Kidney (tissue), 22 donors: ENCODE measurements at places on chromosomes 12 and 14. TPM values are rescaled to one million over a fixed set of nuclear protein-coding genes. Genes with fewer than 3 reads are reported as not detected.

Gene KCNC2
- total RNA-seq = not detected

- no peak overlapping the region for H3K4me3 ChIP-seq
- no peaks in the 10 kb centered on the region for H3K36me3 ChIP-seq
- peak overlapping the region; percentile 86 for H3K27ac ChIP-seq
- peaks cover 7% of the 10 kb centered on the region for H3K27me3 ChIP-seq
- peak; percentile 89 for DNase-seq
- H3K4me1 ChIP-seq = peaks cover 13% of the 10 kb centered on the region
Measured at GRCh38 chr12:64780531-64781279, 21.5 kb upstream of the GNS start.

DNA sequence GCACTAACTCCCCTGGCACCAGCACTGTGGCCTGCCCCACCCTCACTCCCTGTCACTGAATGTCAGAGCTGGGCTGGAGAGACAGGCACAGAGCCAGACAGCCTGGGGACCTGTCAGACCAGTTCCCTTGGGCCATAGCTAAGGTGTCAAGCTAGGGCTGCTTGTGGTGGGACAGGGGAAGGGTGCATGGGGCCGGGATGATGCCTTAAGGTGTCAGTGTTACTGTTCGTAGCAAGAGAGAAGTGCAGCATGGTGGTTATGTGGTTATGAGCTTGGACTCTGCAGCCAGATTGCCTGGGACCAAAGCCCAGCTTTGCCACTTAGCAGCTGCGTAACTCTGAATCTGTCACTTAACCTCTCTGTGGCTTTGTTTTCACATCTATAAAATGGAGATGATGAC lies 3.8 kb downstream of the RAPGEF3 start:
- H3K4me1 ChIP-seq = peaks cover 5% of the 10 kb centered on the region
- no peaks in the 10 kb centered on the region for H3K27me3 ChIP-seq
- H3K27ac ChIP-seq = peak overlapping the region; percentile 81
- no peak for DNase-seq

Gene OR5AU1
- not detected for total RNA-seq

DNA sequence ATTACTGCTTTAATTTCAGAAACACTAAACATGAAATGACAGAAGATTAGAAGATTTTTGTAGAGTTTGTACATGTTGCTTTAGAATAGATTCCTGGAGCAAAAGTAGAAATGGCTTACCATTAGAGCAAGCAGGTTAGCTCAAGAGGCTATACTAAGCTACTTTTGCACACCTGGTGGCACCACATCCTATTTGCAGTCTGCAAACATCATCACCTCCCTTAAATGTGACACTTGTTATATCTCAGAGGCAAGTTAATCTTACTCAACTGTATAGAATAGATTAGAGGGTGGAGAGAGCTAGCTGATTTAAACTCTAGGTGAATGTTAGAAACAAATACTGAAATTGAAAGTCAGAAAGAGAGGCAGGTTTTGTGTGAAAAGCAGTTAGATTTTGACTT lies 30.7 kb upstream of the OR4E1 start:
- H3K4me1 ChIP-seq = no peaks in the 10 kb centered on the region
- H3K27me3 ChIP-seq = no peaks in the 10 kb centered on the region
- DNase-seq = no peak
- no peak overlapping the region for H3K4me3 ChIP-seq
- no peak overlapping the region for H3K27ac ChIP-seq
- H3K36me3 ChIP-seq = no peaks in the 10 kb centered on the region

DNA sequence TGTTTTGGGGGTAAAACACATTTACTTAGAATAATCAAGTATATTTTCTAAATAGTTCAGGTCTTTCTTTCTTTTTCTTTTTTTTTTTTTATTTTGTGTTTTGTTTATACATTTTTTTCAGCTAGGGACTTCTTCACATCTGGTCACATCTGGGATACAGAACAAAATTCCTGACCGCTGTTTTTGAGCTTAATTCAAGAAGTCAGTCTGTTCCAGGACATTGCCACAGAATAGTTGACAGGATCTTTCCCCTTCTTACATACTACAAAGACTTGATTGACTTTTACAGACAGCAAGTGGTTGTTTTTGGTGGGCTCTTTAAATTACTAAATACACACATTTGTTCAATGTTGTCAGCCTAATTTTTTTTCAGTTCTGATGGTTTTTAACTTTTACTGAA lies 41.8 kb upstream of the DCN start:
- H3K27me3 ChIP-seq = no peaks in the 10 kb centered on the region
- H3K4me1 ChIP-seq = no peaks in the 10 kb centered on the region
- no peak overlapping the region for H3K4me3 ChIP-seq
- H3K27ac ChIP-seq = no peak overlapping the region
- no peak for DNase-seq

Gene NOVA1
- 15.0 TPM for total RNA-seq

DNA sequence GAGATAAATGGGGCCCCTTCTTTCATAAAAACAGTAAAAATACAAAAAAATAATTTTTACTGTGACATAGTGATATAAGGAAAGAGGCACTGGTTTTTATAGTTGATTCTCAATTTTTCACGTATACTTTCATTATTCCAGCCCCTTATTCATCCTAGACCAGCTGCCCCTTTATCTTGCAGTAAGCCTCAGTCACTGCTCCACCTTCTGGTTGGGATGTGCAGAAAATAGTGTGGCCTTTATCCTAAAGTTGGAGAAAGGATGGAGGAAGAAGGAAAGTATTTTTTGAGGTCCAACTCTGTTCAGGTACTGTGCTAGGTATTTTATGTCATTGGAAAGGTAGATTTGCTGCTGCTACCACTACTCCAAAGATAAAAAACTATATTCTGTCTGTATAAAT lies 172.7 kb downstream of the ANO6 start:
- H3K27ac ChIP-seq = no peak overlapping the region
- no peaks in the 10 kb centered on the region for H3K27me3 ChIP-seq
- H3K36me3 ChIP-seq = peaks cover 3% of the 10 kb centered on the region

GRCh38 chr12:56348776-56349175 lies 10.1 kb downstream of the IL23A start:
- no peaks in the 10 kb centered on the region for H3K27me3 ChIP-seq
- no peak overlapping the region for H3K4me3 ChIP-seq
- no peak overlapping the region for H3K27ac ChIP-seq
- DNase-seq = no peak

GRCh38 chr12:46915836-46916235 lies 90.0 kb upstream of the SLC38A4 start:
- no peak overlapping the region for H3K4me3 ChIP-seq
- no peaks in the 10 kb centered on the region for H3K27me3 ChIP-seq
- no peaks in the 10 kb centered on the region for H3K36me3 ChIP-seq
- H3K4me1 ChIP-seq = no peaks in the 10 kb centered on the region
- H3K27ac ChIP-seq = no peak overlapping the region
- no peak for DNase-seq

Gene TM9SF1
- 83.6 TPM for total RNA-seq

Gene TAPBPL
- 44.7 TPM for total RNA-seq

Gene CRADD
- 19.1 TPM for total RNA-seq

Gene TEX22
- total RNA-seq = 3.3 TPM

DNA sequence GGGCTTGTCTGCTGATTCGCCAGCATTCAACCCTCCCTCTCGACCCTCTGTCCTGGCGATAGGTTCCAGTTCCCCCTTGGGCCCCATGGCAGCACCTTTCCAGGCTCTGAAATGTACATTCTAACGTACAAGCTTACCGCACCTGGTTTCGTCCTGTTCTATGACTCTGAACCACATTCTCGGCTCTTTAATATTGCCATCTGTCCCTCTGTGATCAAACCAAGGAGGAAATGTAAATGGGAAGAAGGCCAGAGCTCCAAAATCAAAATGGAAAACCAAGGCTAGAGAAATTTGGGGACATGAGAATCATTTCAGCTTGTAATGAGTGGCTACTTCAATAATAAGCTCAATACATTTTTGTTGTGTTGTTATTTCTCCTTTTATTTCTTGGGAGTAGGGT lies 117.2 kb downstream of the TTC7B start:
- DNase-seq = no peak
- H3K27ac ChIP-seq = peak overlapping the region; percentile 13
- no peaks in the 10 kb centered on the region for H3K4me1 ChIP-seq
- H3K4me3 ChIP-seq = no peak overlapping the region
- H3K27me3 ChIP-seq = no peaks in the 10 kb centered on the region
- H3K36me3 ChIP-seq = no peaks in the 10 kb centered on the region

Gene POTEG
- total RNA-seq = not detected

Gene CMTM5
- 0.54 TPM for total RNA-seq

- no peak overlapping the region for H3K4me3 ChIP-seq
- no peaks in the 10 kb centered on the region for H3K27me3 ChIP-seq
- DNase-seq = no peak
- peaks cover 2% of the 10 kb centered on the region for H3K4me1 ChIP-seq
- no peaks in the 10 kb centered on the region for H3K36me3 ChIP-seq
Measured at GRCh38 chr12:12171991-12172511, 94.8 kb downstream of the LRP6 start.
